Activated CD8-positive, alpha-beta memory T cell treated with anti-CD3 and anti-CD28 coated beads for 1 hour (primary cell): ENCODE measurements at places on chromosomes 1 and 21.

- DNase-seq, result no peak
Measured at GRCh38 chr1:155131856-155132255, 3.8 kb upstream of the SLC50A1 start.

GRCh38 chr1:170790175-170790574 is 126.2 kb downstream of the PRRX1 start:
- no peak for DNase-seq

DNA sequence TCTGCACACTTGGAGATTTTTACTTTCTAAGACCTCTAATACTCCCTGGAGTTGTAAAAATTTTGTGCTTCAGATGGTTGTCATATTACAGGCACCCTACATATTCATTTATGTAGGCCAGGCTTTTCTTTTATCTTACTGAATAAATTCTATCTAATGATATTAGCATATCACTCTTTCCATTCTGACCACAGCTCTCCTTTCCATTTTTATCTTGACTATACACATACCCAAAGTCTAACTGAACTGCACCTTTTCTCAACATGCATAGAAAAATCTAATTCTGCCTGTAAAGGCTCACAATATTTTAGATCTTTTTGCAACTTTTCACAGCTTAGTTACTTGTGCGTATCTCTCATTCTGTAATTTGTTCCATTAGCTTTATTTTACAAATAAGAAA is 52.7 kb upstream of the TSHB start:
- no peak for DNase-seq

DNA sequence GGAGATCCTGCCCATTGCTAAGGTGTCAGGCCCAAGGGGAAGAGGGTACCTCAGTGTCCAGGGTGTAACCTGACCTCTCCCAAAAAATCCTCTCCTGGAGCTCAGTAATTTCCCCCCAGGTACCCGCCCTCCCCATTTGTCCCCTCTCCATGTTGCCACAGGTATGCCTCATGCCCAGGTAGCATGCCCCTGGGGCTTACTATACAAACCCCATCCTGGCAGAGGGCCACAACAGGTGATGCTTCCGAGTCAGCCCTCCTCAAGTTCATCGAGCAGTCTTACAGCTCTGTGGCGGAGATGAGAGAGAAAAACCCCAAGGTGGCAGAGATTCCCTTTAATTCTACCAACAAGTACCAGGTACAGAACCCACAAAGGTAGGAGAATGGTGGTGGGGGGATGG is 15.7 kb downstream of the ATP1A4 start:
- no peak for DNase-seq

DNA sequence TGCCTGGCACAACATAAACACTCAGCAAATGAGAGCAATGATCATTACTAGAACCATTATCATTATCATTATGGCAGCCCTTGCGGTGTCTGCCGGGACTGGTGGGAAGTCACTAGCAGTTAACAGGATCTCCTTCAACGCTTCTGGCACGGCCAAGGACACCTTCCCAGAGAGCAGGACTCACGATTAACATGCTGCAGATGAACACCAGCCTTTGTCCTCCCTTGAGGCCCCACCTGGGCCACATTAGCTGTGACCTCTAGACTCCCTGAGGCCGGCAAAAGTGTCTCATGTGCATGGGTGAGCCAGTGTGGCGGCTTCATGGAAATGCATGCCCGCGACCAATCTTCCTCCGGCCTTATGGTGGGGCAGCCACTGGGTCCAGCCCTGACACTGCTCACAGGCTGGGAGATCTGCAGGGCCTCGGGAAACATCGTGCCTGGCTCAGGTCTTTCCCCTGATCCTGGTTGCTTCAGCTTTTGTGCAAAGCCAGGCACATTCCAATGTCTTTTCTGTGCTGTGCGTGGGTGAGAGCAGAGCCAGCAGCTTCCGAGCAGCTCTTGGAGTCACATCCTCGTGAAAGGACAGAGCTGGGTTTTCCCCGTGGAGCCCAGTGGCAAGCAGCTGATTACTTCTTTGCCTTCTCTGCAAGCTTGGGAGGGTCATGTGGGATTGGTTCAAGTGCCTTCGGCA is 107.3 kb downstream of the HMGB4 start:
- no peak for DNase-seq

- no peak for DNase-seq
Measured at GRCh38 chr1:94672934-94673333, 131.4 kb upstream of the F3 start.

DNA sequence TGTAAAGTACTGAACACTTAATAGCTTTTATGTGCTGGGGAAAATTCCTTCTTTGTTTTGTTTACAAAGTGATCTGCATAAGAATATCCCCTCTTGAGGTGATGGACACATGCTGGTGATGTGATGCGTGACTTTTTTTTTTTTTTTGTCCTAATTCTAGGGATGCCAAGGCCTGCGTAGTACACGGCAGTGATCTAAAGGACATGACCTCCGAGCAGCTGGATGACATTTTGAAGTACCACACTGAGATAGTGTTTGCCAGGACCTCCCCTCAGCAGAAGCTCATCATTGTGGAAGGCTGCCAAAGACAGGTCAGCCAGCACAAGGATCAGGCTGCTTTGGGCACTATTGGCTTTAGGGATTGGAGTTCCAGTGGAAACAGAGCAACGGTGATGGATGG is 24.7 kb downstream of the ATP1A1 start:
- DNase-seq, result no peak

DNA sequence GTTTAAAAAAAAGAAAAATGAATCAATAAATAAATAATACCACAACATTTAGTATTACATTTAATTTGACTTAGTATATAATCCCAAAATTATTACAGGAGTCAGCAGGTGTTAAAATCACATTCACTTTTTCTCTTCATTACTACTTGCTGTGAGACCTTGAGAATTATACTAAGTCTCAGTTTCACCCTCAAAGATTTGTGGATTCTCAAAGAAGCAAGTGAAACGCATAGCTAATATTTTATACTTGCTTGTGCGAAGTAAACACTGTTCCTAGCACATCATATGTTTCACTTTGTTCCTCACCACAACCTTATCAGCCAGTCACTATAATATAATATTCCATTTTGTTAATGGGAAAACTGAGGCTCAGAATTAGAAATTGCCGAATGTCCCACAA is 4.0 kb downstream of the CLCA1 start:
- DNase-seq, result no peak

DNA sequence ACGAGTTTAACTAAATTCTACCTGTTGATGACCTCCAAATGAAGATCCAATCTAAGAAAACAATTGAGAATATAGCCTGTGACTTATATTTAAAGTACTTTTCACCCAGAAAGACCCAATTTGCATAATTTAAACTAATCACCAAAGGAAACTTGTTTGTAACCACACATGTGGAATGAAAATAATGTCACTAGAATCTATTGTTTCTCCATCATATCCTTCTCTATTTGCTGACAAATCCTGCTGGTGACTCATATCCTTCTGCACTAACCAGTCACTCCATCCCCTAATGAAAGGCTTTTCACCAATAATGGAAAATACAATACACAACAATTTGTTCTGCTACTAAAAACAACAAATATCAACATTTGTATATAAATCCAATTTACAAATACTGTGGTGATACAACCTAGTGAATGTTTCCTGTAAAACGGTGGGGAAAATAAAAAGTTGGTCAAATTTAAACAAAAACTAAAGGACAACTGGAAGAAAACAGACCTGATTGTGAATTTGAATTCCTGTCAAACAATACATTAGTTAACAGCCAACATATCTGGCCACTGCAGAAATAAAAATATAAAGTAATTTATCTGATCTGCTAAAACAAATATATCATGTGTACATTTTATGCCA is 6.5 kb downstream of the PTP4A2 start:
- no peak for DNase-seq
